ENCODE measurements at places on chromosomes 7 and 10. TPM values are rescaled to one million over a fixed set of nuclear protein-coding genes. Genes with fewer than 3 reads are reported as not detected.

DNA sequence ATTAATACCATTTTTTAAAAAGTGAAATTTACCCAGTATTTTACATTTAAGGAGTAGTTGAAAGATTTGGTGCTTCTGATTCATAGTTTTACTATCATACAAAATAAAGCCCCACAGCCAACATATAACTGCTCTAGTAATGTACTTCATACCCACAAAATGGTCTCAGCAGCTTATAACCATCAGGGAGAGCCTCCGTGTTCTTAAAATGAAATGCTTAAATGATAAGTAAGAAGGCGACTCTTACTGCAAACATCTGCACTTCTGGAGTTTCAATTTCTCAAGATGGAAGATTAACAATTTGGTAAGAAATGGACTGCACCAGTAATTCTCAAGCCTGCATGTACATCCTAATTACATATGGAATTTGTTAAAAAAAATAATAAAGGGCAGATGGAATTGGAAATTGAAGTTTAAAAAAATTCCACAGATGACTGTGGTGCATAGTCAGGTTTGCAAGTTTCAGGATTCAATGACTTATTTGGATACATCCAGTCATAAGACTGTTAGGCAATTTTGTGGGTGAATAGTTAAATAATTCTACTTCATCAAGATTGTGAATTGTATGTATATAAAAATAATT is 461.0 kb downstream of the KIF20B start:
- DNase-seq: no peak

The PIP gene
- not detected for total RNA-seq

GRCh38 chr10:106955133-106955532 is 209.4 kb downstream of the SORCS1 start:
- DNase-seq: no peak

DNA sequence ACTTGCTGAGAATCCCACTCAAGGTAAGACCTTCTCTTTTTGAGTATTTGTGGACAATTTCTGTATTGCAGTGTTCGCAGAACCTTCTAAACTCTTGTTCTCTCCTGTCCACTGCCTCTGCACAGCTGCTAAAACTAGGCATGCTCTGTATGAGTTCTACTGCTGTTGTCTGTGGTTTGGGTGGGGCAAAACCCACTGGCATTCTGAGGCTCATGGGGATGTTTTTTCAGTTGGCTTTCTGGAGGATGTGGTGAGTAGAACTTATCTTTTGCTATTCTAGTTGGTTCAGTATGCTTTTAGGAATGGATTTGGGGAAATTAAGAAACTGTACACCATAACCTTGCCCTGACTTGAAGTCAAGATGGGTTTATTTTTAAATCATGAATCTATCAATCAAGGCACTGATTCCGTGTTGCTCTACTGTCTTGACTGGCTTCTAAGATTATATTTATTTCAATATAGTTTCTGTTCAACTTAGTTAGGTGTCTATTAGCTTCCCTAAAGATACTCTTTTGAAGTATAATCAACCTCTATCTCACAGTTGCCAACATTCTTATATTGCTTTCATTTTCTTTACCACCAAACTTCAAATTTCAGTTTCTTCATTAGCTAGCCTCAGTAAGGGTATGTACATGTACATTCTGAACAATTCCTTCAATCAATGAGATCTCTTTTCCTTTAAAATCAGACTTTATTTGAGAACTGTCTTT is 25.0 kb upstream of the C1GALT1 start:
- no peak for DNase-seq

DNA sequence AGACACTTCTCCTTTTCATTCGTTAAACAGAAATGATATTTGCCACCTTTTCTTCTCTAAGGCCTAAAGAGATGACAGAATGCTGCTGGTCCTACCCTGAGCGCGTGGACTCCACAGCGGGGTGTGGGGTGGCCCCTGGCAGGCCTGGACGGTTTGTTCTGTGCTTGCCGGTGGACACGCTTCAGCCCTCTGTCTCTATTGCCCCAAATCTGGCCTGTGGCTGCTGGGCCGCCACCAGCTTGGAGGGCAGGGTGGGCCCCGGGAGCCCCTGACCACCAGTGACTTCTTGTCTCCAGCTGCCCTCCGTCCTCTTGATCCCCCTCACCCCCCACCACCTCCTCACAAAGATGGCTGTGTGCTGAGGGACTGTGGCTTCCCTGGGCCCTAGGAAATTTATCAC is 5.7 kb downstream of the CHST3 start:
- DNase-seq: no peak

The MAGI2 gene
- total RNA-seq: not detected

DNA sequence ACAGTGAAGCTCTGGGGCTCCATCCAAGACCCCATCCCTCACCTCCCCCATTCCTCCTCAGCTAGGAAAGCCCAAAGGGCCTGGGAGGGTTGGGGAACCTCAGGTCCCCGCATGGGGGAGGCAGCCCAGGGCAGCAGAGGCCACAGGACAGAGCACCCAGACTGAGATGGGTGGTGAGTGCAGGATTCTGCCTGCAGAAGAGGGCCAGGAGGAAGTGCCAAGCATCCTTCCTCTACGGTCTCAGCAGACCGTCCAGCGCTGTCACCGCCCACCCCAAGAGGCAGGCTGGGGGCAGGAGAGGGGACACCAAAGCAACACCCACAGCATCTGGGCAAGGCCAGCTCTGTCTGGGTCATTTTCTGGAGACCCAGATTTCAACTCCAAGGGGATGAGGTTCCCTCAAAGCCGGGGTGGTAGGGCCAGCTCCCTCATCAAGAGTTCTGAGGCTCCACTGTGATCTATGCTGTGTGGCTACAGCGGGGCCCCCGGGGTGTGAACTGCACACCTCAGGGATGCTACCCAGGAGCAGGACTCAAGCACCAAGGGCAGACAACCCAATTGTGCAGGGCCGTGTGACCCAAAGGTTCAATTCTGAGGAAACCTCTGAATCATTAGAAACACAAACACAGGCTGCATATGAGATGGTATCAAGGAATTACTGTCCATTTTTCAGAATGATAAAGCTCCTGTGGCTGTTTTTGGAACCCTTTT is 46.8 kb downstream of the CAMK2B start:
- no peak for DNase-seq

The CDHR3 gene
- 13.9 TPM for total RNA-seq

- no peak for DNase-seq
Observed at GRCh38 chr10:74058071-74058470, 60.2 kb downstream of the VCL start.

The ELMO1 gene
- 169 TPM for total RNA-seq

DNA sequence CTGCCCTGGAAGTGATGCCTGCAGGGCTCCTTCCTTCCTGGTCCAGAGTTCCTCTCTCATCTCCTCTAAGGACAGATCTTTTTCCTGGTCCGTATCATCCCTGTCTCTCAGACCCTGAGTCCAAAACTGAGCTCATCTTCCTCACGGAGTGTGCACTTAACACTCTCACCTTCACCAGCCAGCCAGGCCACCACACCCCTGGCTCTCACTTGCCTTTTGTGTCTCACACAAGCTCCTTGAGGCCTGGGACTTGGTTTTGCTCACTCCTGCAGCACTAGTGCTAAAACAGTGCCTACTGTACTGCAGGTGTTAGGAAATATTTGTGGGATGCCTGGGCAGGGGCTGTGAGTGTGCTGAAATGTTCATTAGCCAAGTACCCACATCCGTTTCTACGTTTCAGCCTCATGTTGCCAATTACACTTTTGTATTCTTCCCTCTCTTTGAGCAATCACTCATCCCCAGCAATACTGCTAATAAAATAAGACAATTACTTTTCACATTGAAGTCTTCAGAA is 21.4 kb upstream of the PARP12 start:
- DNase-seq: no peak

The SLC26A5 gene
- not detected for total RNA-seq

The SH2B2 gene
- total RNA-seq: 2.0 TPM

DNA sequence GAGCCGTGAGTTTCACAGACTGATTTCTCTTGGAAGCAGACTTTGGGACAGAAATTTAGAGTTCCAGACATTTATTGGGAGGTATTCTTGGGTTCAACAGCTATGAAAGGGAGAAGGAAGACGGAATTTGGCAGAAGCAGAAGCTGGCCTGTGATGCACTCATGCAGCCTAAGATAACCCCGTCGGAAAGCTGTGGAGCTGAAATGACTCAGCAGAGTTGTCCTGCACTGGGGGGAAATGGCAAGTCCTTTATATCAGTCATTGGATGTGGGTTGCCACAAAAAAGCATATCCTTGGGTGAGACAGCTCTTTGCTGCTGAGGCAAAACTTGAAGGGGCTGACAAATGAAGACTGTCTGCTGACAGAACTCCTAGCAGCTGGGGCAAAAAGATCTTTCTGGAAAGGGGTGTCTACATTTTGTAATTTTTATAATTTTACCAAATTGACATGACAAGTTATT is 11.5 kb upstream of the MICU1 start:
- no peak for DNase-seq

GRCh38 chr10:133012573-133013359 is 70.4 kb upstream of the CFAP46 start:
- DNase-seq: no peak

- DNase-seq: no peak
Observed at GRCh38 chr7:7820409-7820808, 102.0 kb upstream of the RPA3 start.

Data from T-helper 17 cell (primary cell).